ENCODE measurements at places on chromosomes 12 and 14. TPM values are rescaled to one million over a fixed set of nuclear protein-coding genes. Genes with fewer than 3 reads are reported as not detected.

Gene MYF6
- total RNA-seq = not detected

- no peak for DNase-seq
These were observed 5.8 kb downstream of the MON2 start for GRCh38 chr12:62472472-62472871.

Gene REC8
- 27.0 TPM for total RNA-seq

GRCh38 chr12:55847603-55848291, 5.0 kb upstream of the MMP19 start:
- DNase-seq = no peak

Gene ANAPC5
- 116 TPM for total RNA-seq

DNA sequence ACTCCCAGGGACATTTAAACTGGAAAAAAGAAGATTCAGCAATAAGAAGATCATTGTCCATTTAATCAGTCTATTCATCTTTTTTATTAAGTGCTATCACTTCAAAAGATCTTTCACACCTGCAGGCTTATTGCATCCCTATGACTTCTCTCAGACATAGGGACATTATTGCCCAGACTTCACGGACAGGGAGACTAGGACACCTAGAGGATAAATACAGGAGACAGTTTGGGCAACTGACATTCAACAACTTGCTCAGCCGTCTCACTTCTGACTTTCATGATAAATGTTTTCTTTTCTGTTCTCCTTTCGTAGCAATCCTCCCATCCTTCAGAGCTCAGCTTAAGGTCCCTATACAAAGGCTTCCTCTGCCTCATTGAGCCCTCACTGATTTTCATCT, 84.3 kb downstream of the TMEM30B start:
- DNase-seq = no peak

GRCh38 chr14:68668028-68668427, 124.8 kb downstream of the ZFP36L1 start:
- no peak for DNase-seq

DNA sequence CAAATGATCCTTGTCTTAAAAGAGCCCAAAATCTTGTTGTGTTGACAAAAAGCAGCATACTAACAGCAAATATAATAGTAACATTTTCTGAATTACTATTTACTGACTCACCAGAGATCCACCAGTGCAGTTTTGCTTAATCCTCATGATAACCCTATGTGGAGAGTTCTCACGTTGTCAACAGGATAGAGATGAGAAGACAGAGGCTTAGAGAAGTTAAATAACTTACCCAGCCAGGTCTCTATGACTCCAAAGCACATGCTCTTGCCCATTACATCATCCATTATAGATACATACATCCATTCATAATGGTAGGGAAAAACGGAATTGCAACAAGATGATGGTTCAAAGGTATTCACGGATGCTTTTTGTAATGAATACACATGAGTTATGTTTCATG, 111.9 kb downstream of the PAX9 start:
- DNase-seq = no peak

GRCh38 chr14:46820291-46820690, 168.7 kb upstream of the RPL10L start:
- DNase-seq = no peak

GRCh38 chr12:100706033-100706432, 88.5 kb upstream of the ANO4 start:
- no peak for DNase-seq

DNA sequence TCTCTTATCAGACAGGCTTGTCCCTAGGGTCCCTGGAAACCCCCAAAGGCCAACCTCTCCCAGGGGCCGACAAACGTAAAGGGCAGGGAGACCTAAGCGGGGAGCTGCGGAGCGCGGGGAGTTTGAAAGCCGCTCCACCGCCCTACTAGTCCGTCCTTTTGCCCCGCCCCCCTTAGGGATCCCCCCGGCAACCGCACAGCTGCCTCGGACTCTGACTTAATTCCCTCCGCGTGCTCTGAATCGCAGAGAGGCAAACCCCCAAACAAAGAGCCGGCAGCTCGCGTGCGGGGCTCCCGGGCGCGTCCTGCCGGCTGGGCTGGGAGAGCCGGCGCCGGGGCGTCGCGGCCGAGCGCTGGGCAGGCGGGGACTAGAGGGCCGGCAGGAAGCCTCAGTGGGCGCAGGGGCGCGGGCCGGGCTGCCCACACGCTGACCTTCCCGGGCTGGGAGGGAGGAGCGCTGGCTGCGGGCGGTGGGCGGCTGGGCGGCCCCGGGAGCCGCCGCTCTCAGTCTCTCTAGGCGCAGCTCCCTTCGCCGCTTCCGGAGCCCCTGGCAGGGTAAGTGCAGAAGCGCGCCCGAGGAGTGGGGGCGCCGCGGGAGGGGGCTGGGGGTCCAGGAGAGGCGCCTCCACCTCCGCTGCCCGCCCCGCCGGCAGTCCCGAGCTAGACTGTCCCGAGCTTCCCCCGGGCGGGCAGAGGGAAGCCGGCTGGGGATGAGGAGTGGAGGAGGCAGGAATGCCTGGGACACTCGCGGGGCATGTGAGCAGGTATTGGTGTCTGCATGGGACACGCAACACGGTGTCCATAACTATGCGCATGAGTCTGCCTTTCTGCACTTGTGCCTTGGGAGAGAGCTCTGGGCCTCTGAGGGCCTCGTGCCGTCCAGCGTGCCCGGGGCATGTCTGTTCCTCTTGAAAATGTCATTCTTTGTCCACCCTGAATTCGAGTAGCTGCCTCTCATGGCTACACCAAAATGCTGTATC, at the start of gene TSPAN11:
TSPAN11 (plus strand) TSS at position 506 of the 979 bp plus-strand sequence. CDS start 27,244 bp downstream, outside the sequence.
- no peak for DNase-seq

GRCh38 chr12:8860165-8860961, 37.9 kb downstream of the A2ML1 start:
- DNase-seq = no peak

DNA sequence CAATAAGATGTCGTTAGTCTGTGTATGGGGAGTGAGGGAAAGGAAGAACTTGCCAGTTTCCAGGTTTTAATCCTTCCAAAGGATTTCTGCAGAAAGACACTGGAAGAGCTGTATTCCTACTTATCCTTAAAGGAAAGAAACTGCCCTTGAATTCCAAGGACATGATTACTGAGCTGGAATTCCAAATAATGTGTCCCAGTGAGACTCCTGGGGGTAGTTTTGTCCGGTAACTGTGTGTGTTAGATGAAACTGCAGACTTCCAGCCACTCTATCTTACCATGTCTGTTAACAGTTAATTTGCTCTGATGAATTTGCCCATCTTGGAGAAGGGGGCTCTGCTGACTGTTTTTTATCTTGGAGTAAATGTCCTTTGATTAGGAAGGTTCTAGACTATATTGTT, 33.0 kb downstream of the CKB start:
- DNase-seq = no peak

- no peak for DNase-seq
These were observed 34.4 kb downstream of the CDK17 start for GRCh38 chr12:96365604-96366380.

- no peak for DNase-seq
These were observed 148.7 kb downstream of the ANO2 start for GRCh38 chr12:5796171-5796958.

DNA sequence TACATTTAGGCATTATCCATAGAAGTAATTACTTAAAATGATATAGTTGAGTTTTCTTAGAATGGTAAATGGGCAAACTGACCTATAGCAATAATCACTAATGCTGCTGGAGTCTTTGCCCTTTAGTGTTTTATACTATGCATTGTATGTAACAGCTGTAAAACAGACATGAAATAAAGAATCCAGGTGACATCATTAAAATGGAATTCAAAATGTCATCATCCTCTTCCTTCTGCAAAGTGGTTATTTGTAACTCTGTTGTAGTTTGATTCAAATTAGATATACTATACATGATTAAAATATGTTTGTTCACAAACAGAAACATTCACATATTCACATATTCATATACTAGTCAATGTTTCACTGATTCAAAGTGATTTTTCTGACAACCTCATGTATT, 598.8 kb downstream of the SLC16A7 start:
- no peak for DNase-seq

GRCh38 chr14:83004456-83005006, 1470.9 kb upstream of the SEL1L start:
- no peak for DNase-seq

DNA sequence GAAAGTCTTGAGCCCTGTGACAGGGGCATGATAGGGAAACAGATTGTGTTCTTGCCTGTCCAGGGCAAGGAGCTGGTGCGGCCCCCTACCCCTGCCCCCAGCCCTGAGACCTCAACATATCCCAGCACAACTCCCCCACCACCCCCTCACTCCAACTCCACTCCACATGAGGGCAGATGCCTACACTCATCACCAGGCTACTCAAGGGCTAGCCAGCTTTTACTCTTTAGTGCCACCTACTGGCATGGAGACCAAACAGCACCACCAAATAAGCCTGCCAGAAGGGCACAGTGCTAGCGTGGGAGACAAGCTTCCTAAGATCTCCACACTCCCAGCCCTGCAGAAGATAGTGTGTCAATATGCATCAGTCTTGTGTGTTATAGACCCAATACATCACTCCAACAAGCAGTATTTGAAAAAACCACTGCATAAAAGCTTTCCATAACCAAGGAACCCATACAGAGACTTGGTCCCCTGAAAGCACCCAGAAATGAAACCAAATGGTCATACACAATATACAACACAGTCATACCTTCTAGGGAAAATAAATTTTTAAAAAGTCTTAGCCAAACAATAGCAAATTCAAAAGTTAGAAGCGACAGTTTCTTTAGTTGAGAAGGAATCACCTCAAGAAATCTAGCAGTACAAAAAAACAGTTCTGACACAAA, 154.4 kb downstream of the KCNK10 start:
- DNase-seq = no peak

Gene PLEKHG7
- total RNA-seq = 3.4 TPM

Gene HOXC12
- not detected for total RNA-seq

Gene DENND5B
- 64.1 TPM for total RNA-seq

- peak; percentile 29 for DNase-seq
These were observed 63.5 kb downstream of the DGLUCY start for GRCh38 chr14:91177073-91178034.

Gene COPZ1
- total RNA-seq = 120 TPM

- no peak for DNase-seq
These were observed 42.6 kb upstream of the LRTM2 start for GRCh38 chr12:1777798-1778197.

Gene PTPRQ
- total RNA-seq = not detected

Gene MORN3
- total RNA-seq = 0.42 TPM

Data from activated B cell treated with CpG ODN at 0.5 μM for 24 hours (primary cell).